ENCODE measurements at places on chromosomes 1 and 21.

- no peak for DNase-seq
These were observed 144.7 kb upstream of the SPATA6 start for GRCh38 chr1:48616710-48617109.

GRCh38 chr1:112614460-112615065 lies 4.4 kb downstream of the ST7L start:
- no peak for DNase-seq

DNA sequence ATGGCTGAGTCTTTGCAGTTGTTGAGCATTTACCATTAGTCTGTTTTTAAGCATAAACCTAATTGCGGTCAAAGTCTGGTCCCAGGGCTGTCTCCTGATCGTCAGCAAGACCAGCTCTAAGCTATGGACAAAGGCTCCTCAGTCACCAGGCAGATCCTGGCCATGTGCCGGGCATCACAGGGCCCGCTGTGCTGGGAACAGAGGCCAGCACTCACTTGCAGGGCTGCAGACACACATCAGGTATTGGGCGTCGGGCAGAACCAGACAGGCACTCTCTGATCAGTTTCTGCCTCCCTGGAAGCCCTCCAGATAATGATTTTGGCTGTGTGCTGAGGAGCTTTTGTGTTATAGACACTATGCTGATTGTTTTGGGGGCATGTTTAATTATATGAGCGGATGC lies 26.6 kb downstream of the TMEM51 start:
- DNase-seq, result no peak

DNA sequence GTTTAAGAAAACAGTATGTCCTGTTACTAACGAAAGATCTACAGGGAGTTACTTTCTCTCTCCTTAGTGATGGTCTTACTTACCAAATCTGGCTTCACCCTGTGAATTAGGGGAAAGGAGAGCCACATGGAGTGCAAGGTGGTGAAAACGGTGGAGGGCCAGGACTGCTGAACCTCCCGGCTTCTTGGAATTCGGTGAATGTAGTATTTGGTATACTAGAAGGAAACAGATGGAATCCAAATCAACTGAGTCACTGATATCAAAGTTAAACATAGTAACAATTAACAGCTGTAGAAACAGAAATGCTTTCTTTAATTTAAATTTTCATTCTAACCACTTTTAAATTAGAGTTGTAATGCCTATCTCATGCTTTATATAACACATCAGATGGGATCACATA lies 45.7 kb downstream of the ALG14 start:
- DNase-seq, result no peak

GRCh38 chr1:30686236-30686935 lies 37.0 kb downstream of the MATN1 start:
- no peak for DNase-seq

- no peak for DNase-seq
These were observed 189.7 kb downstream of the SEC16B start for GRCh38 chr1:177780096-177780700.

- DNase-seq, result no peak
These were observed 23.8 kb downstream of the HSD11B1 start for GRCh38 chr1:209728466-209728865.

DNA sequence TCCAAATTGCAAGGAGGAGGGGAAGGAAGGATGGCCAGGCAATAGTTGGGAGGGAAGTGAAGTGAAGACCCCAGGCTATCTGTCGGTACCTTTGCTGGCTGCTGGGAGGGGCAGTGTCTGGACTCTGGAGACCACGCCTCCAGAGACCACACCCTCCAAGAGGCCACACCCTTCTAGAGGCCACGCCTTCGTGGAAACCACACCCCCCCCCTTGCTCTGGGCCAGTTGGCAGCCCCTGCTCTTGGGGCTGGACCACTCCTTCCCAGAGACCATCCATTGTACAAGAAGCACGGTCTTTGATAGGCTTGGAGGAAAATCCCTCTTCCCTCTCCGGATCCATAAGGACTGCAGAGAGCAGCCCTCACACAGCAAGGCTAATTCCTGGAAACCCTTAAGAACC lies 73.1 kb downstream of the RYR2 start:
- DNase-seq, result no peak

DNA sequence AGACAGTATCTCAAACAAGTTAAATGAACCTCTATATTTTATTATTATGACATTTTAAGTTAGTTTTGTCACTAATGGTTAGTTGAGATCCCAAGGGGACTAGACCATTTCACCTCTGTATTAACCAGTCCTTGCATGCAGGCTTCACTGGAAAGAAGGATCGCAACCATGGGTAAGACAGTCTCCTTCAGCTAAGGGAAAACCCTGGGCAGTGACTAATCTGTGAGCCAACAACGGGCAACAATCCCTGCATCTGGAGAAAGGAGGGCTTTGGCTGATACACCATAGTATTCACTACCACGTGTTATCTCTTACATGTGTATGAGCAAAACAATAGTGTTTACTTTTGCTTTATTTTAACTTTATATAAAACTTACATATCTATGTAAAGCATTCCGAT lies 708.8 kb upstream of the CHRM3 start:
- DNase-seq, result no peak

DNA sequence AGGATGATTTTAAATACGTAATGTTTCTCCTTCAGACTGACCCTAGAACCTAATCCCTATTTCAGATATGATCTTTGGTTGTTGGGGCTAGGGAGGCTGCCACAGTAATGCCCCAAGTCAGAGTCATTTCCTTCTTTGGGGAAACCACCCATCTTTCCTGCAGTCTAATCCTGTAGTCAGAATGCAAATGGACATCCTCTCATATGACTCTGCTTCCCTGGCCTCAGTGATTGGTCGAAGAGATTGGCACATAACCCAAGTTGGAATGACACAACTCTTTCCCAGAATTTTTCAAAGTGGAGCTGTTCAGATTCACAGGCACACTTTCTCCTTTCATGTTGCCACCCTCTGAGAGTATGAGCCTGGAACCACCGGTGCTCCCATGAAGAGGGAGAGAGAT lies 58.8 kb upstream of the ZNF644 start:
- DNase-seq, result no peak

DNA sequence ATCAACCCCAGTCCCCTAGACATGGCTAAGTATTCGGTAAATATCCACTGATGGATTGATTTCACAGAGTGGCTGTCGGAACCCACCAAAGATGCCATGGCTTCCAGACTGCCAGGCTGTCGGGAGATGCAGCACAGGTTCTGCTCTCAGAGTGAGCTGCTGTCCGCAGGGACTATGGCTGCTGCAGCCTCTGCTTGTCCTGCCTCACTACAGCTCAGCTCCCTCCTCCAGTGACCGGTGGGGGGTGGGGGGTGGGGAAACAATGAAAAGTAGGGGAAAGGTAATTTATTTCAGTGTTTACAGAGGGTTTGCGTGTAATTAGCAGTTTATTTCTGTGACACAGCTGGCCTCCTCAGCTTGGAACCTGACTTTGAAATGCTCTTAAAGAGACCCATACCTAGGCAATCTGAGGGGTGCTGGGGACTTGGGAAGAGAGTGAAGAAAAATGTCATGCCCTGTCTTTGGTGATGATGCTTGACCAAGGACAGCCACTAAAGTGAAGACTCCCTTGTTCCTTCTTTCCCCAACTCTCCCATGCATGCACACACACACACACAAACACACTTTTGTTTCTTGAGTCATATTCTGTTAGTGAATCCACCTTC lies 109.0 kb downstream of the CACNA1E start:
- DNase-seq, result no peak

GRCh38 chr1:51953079-51953478 lies 37.4 kb downstream of the RAB3B start:
- DNase-seq, result no peak

- DNase-seq, result no peak
These were observed 79.9 kb upstream of the RBM34 start for GRCh38 chr1:235240960-235241359.

DNA sequence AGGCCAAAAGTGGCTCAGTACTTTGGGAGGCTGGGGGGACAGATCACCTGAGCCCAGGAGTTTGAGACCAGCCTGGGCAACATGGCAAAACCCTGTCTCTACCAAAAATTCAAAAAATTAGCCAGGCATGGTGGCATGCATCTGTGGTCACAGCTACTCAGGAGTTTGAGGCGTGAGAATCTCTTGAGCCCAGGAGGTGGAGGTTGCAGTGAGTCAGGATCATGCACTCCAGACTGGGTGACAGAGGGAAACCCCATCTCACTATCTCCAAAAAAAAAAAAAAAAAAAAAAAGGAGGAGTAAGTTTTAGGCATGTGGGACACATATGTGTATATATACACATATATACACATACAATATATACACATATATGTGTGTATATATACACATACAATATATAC lies 165.3 kb upstream of the DPYD start:
- no peak for DNase-seq

- no peak for DNase-seq
These were observed 69.9 kb upstream of the IGSF21 start for GRCh38 chr1:18037651-18038050.

DNA sequence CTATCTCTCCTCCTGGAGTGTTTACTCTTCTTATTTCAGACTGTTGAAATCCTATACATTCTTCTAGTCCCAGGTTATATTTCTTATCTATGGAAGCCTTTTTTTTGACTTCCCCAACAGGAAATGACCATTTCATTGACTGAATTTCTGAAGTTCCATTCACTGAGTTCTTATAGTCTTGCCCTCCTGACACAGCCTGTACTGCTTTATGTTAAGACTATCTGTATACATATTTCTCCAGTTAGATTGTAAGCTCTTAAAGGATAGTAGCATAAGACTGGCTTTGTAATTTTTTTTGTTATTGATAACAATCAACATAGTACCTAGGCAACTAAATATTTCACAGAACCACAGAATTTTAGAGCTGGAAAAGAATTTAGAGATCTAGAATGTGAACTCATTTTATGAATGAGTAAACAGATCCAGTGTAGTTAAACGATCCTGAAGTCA lies 14.9 kb upstream of the MACF1 start:
- DNase-seq, result no peak

- no peak for DNase-seq
These were observed 30.8 kb downstream of the PLPP3 start for GRCh38 chr1:56548571-56548970.

- DNase-seq, result no peak
These were observed 8.2 kb upstream of the FNDC7 start for GRCh38 chr1:108704496-108704895.

DNA sequence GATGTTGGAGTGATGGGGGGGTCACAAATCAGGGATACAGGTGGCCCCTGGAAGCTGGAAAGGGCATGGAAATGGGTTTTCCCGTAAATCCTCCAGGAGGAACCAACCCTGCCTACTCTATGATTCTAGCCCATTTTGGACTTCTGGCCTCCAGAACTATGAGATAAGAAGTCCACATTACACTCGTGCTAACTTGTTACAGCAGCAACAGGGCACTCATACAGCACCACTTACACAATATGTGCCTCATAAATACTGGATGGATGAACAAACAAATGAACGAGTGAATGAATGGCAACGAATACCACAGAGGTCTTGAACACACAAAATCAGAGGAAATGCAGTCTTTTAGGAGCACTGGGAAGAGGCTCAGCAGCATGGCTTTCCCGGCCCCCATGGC lies 531.3 kb downstream of the NPHP4 start:
- no peak for DNase-seq

- DNase-seq, result no peak
These were observed 36.7 kb downstream of the NPHP4 start for GRCh38 chr1:5955479-5955977.

- DNase-seq, result no peak
These were observed 475.8 kb upstream of the OLFM3 start for GRCh38 chr1:102472520-102472919.

DNA sequence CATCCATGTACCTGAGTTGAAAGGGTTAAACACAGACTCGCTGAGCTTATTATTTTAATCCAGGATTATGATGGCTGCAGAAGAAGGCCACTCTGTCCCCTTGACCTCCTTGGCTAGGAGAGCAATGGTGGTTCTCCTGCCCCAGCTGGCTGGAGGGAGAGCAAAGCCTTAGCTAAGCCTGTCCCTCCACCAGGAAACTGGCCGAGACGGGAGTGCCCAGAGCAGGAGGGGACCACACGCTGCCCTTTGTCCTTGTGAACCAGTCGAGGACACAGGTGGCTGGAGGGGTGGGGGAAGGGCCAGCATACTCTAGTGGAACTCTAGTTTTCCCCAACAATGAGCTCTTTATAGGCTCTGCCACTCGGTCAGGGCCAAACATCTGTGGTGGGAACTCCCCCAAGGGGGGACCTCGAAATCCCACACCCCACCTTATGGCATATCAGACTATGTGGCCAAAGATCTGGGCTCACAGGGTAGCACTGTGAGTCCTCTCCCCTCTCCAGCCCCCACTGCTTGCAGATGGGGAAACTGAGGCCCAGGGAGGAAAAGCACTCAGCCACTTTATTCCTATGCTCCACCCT lies 12.9 kb downstream of the KIAA1614 start:
- no peak for DNase-seq

DNA sequence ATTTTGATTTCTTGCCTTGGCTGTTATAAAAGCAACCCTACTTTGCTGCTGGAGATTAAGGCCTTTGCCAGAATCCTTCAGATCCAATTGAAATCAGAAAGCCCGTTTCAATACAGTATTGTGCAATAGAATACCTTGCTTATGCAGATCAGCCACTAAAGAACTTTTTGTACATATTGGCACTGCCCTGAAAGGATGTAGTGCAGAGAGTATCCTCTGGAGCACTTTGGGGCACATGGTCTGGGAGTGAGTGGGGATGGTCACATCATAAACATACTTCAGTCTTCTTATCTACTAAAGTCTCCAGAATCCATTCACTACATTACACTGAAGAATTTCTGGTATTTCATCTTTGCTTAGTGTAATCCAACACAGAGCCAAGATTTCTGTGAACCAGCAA lies 189.0 kb downstream of the CENPF start:
- DNase-seq, result no peak

- no peak for DNase-seq
These were observed 83.6 kb downstream of the SIK1 start for GRCh38 chr21:43343095-43343991.

- no peak for DNase-seq
These were observed 56.0 kb upstream of the DSCAM start for GRCh38 chr21:40902993-40903392.

GRCh38 chr1:147099192-147099591 lies 73.1 kb downstream of the PRKAB2 start:
- no peak for DNase-seq

DNA sequence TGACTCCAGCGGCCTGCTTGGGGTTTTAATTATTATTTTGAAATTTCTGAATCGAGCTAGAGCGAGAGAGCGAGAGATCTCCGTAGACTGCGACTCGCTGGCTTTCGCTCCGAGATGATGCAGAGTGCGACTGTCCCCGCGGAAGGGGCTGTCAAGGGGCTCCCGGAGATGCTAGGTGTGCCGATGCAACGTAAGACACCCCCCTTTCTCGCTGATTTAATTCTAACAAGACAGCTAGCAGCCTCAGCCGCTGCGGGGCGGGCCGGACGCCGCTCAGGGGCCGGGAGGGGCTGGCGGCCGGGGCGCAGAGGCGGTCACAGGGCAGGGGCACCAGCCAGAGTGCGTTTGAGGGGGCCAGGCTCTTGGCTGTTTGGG lies 339 bp downstream of the LHX4 start:
- no peak for DNase-seq

- DNase-seq, result no peak
These were observed 68.3 kb downstream of the DHRS3 start for GRCh38 chr1:12549460-12550349.

GRCh38 chr1:180893614-180894013 lies 19.1 kb upstream of the KIAA1614 start:
- no peak for DNase-seq

Data from stimulated activated CD8-positive, alpha-beta memory T cell treated with anti-CD3 and anti-CD28 coated beads, Interleukin-15, amount 100 ng/mL, for 4 hours (primary cell).